Amniotic stem cell (primary cell): ENCODE measurements at places on chromosomes 12 and 14.

DNA sequence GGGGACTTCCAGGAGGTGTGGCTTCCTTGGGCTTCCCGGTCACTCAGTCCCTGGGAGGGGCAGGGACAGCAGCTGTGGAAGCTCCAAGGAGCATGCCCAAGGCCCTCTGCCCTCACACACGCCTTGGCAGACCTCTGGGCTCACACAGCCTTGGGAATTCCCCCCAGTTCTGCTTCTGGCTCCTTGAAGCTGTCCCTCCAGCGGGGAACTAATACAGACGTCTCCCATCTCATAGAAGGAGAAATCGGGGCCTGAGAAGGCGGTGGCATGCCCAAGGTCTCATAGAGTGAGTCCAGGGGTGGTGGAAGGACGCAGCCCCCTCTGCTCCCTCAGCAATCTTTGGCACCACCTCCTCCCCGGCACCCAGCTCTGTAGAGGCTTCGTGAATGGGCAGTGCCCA lies 15.7 kb upstream of the TMEM119 start:
- DNase-seq, result no peak

DNA sequence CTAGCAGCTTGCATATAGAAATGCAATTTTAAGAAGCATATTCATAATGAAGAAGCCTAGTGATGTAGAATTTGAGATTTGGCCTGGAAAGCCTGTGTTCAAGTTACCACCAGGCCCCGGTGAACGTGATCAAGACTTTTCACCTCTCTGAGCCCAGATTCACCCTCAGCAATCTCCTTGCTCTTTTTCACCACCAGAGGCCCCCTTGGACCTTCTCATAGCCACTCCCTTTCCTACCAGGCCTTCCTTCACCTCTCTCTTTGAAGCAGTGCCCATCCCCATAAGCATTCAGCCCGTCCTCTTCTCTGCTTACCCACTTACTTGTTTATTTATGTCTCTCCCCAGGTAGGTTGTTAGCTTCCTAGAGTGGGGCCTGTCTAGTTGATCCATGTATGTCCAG lies 1280.9 kb downstream of the AACS start:
- DNase-seq, result no peak

GRCh38 chr12:130981074-130981742 lies 27.5 kb downstream of the ADGRD1 start:
- DNase-seq, result no peak

GRCh38 chr12:89781156-89781555 lies 72.5 kb upstream of the ATP2B1 start:
- DNase-seq, result no peak

DNA sequence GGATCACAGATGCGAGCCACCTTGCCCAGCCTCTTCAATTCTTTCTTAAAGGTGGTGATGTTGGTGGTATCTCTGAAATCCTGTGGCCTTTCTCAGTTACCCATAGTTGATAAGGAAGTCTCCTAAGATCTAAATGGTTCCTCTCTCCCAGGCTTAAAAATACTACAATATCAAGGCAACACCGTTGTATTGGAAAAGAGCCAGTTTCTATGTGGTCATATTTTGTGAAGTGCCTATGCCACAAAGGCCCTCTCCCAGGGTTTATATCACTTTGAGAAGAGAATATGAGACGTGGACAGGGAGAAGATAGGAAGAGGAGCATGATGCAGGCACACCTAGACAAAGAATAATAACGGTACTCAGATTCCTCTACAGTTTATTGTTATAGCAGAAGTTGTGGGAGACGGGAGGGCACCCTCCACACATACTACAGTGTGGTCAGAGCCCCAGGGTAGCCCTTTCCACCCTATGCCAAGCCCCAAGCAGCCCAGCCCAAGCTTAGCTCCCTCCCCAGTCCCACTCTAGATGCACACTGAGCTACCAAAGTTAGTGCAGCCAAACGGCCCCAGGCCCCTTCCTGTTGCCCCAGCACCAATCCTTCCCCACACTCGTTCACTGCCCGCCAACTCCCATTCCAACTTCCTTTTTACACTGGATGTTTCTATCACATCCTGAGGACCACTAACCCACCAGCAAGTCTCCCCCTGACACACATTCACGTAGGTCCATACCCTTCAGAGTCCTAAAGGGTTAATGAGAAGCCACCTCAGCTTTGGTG lies 8.3 kb downstream of the NDRG2 start:
- no peak for DNase-seq

- no peak for DNase-seq
Observed at GRCh38 chr12:95943330-95943842, at the start of gene AMDHD1. TSS of gene AMDHD1 (plus strand) at chr12:95943331. CDS start at chr12:95943399, 68 bp downstream.

- no peak for DNase-seq
Observed at GRCh38 chr14:56608689-56609088, 29.1 kb downstream of the TMEM260 start.

DNA sequence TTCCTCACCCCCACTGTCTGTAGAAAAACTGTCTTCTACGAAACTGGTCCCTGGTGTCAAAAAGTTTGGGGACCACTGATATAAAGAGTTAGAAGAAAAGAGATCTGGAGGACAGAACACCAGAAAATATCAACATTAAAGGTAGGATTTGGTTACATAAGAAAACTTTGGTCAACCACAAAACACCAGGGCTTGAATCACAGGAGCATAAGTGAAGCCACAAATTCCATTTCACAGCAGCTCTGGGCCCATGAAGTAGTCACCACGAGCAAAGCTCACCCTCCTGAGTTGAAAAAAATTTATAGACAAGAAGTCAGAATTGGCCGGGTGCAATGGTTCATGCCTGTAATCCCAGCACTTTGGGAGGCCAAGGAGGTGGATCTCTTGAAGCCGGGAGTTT lies 19.4 kb downstream of the RALGAPA1 start:
- DNase-seq, result no peak
